NCI-H2029 treated with DMSO at 0.1 percent for 48 hours (cell line): ENCODE measurements at places on chromosomes 16 and 17.

GRCh38 chr17:5592382-5592781 is 8.1 kb upstream of the NLRP1 start:
- peak; percentile 2 for DNase-seq

DNA sequence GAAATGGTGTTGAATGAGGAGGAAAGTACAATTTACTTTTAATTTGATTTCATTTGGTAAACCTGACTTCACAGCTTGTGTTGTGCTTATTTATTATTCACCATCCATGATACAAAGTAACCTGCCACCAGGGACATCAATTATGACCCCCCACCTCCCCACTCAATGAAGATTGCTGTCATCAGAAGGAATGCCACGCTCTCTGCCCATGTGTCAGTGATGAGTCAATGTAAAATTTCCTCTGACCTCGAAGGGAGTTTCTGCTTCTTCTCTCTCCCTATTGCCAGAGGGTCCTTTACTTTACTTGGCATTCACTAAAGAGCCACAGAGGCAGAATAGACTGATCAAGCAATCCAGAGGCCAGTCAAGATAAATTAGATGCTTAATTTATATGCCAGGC is 759.7 kb downstream of the CDH11 start:
- no peak for DNase-seq

- no peak for DNase-seq
Observed at GRCh38 chr17:10118788-10119130, 79.6 kb downstream of the GAS7 start.

GRCh38 chr17:81395600-81396277 is 482 bp downstream of the BAHCC1 start:
- DNase-seq, result no peak

GRCh38 chr16:64417711-64418227 is 704.1 kb downstream of the CDH11 start:
- DNase-seq, result no peak

- DNase-seq, result no peak
Observed at GRCh38 chr16:61681673-61682072, 354.6 kb downstream of the CDH8 start.

- DNase-seq, result no peak
Observed at GRCh38 chr17:13374203-13375143, 227.3 kb downstream of the HS3ST3A1 start.

DNA sequence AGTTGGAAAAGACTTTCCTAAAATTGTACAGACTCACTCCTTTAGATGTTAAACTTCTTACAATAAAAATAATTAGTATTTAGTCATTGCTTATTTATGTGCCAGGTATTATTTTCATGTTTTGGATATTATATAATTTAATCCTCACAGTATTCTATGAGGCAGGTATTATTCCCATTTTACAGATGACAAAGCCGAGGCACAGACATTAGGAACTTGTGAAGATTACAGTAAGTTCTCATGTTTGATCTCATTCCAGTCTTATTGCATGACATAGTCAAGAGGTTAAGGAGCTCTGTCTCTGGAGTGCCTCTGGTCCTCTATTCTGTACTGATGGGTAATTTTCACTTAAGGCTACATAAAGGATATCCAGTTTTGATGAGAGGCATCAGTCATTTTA is 3.3 kb downstream of the HEATR3 start:
- no peak for DNase-seq

GRCh38 chr17:81239714-81240555 is 817 bp downstream of the NDUFAF8 start:
- DNase-seq, result no peak

GRCh38 chr17:13474073-13474800 is 127.5 kb downstream of the HS3ST3A1 start:
- no peak for DNase-seq

DNA sequence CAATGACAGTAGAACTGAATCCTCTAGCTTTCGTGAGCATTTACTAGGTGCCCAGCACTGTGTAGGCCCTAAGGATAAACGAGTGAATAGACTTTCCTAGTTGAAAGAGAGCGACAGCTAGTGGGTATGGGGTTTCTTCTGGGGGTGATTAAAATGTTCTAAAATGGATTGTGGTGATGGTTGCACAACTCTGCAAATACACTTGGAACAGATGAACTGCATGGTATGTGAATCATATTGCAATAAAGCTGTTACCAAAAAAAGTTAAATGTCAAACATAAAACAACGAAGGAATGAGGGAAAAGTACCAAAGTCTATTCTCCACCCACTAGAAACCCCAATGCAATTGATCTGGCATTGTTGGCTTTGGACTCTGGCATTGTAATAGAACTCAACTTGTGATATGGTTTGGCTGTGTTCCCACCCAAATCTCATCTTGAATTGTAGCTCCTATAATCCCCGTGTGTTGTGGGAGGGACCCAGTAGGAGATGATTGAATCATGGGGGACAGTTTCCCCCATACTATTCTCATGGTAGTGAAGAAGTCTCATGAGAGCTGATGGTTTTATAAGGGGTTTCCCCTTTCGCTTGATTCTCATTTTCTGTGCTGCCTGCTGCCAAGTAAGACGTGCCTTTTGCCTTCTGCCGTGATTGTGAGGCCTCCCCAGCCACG is 70.5 kb downstream of the MARF1 start:
- no peak for DNase-seq

DNA sequence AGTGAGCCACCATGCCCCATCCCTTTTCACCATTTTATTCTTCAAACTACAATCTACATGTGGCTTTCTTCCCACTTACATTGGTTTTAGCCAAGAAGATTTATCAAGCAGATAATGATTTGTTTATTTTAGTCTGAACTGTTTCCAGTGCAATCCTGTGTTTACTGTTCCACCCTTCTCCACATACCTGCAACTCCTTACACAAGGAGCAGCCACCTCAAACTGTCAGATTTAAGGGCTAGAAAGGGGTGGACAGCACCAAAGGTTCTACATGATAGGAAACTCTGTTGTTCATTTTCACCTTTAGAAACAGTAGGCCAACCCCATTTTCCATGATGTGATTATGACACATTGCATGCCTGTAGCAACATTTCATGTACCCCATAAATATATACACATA is 1.9 kb downstream of the RUNDC1 start:
- DNase-seq, result no peak

- no peak for DNase-seq
Observed at GRCh38 chr16:88681084-88681680, 5.1 kb downstream of the SNAI3 start.

DNA sequence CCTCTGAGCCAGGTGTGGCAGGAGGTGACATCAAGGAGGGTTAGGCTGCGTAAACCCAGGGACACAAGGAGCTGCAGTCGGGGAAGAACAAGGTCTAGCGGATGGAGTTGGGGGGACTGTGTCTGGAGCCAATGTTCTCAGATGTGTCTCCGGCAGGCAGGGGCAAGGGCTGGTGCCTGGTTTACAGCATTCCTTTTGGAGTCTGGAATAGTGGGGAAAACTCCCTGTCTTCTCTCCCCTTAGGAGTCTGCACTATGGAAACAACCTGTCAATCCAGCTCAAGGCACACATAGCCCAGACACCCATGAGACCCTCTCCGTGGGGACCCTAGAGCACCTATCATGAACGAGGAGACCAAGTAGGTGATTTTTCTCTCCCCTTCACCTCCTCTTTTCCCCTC is 27.5 kb downstream of the NLRC5 start:
- DNase-seq, result no peak

DNA sequence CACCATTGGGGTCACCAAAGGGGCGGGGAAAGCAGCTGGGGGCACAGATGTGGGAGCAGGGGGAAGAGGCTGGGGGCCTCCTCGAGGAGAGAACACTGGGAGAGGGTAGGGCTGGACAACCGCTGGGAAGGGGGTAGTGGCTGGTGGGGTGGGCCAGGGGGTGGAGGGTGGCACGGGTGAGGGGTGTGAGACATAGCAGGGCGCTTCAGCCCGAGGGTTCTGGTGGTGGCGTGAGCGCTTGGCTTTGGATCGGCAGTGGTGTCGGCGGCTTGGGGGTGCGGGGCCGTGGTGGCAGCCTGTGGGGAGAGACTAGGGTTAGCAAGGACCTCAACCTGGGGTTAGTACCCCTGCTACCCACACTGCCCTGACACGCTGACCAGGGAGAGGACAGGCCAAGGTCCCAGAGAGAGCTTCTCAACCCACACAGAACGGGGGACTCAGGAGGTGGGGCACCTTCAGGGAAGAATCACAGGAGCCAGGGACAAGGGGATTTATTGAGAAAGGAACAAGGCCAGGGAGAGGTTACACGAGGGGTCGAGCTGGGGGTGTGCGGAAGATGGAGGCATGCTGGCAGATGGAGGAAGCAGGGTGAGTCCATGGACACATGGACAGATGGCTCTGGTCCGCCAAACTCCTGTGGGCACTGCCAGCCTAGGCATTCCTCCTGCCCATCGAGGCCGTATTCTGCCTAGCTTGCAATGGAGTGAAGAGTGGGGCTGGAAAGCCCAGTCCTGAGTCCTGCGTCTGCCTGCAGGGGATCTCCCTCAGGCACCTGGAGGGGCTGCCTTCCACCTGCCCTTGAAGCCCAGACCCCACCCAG is 8.4 kb downstream of the PER1 start:
- no peak for DNase-seq

DNA sequence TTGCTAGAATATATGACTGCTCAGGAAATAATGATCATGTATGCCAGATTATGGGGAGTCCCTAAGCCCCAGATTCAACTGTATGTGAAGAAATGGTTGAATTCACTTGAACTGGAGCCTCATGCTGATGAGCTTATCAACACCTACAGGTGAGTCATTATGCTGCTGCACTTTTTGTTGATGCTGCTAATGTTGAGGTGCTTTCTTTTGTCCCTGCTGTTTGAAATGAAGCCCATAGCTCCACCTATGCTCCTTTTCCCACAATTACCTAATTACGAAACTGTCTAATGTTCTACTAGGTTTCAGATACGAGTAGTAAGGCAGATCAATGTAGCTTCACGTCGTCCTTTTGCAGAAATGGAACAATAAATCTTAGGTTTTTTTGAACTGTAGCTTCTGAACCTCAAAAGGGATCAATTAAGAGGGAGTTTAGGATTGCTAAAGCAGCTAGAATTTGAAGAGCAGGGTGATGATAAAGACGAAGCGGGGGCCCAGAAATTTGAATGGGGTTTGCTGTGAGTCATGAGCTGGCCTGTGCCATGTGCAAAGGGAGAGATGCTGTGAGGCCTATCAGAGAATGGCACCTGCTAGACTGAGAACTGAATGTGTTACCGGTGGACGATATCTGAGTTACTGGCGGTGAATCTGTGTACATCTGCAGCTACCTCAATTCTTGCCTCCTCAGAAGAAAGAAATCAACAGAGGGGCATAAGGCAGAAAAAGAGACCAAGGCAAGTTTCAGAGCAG is 6.1 kb upstream of the UQCRC2 start:
- DNase-seq, result no peak

GRCh38 chr16:71526111-71526631 is at the start of gene CHST4:
Gene CHST4, plus strand, starts transcription at chr16:71526426. Its CDS starts 10,252 bp downstream, at chr16:71536678.
- no peak for DNase-seq

DNA sequence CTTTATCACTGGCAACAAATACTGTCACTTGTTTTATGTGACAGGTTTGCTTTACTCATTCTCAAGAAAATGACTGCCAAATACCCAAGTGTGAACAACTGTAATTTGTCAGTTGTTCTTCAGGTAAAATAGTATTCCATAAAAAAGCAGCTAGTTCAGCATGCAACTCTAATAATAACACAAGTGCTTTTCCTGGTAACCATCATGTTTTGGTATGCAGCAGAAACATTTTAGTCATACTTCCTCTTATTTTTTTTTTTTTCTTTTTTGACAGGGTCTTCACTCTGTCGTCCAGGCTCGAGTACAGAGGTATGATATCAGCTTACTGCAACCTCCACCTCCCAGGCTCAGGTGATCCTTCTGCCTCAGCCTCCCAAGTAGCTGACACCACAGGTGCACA is 4.6 kb downstream of the TERF2 start:
- no peak for DNase-seq

DNA sequence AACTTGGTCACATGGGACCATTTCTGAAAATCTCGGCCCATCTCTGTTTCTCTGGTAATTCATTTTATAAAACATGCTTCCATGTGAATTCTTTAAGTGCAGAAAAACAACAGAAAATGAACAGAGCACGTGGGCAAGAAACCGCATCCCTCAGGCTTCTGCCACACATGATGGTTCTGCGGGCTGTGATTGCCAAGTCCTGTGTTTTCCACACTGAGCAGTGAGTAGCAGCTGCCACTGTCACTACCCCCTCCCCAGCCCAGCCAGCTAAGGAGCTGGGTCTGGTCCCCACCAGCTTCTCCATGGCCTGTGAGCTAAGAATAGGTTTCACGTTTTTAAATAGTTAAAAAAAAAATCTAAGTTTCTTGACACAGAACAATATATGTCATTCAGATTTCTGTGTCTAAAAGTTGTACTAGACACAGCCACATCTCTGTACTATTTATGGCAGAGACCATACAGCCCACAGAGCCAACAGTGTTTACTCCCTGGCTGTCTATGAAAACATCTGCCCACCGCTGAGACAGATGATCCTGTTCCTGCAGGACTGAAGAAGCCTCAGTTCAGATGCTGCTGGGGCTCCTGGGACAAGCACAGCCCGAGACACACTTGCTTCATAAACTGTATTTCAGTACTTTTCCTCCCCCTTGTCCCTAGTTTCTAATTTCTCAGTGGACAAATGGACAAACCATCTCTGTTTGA is 41.5 kb downstream of the USP22 start:
- DNase-seq, result no peak

DNA sequence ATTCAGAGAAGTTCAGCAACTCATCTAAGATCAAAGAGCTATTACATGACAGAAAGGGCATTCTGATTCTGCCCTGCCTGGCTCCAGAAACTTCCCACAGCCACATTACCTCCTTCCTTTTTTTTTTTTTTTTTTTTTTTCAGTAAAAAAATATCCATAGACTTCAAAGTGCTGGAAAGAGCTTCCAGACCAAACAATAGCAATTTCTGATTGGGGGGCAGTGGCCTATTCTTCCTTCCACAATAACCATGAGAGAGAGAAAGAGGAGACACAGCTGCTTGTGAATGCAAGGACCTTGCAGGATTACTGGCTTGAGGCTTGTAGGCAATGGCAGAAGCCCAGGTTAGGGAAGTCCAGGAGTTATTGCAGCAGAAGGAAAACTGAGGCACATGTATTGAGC is 151.0 kb upstream of the TOX3 start:
- no peak for DNase-seq

- DNase-seq, result no peak
Observed at GRCh38 chr17:42782166-42783061, 2.0 kb downstream of the WNK4 start.

GRCh38 chr17:4332296-4332970 is 34.0 kb downstream of the UBE2G1 start:
- DNase-seq, result no peak
